Fibroblast of lung (primary cell): ENCODE measurements at places on chromosomes 12 and 14. TPM values are rescaled to one million over a fixed set of nuclear protein-coding genes. Genes with fewer than 3 reads are reported as not detected.

RNF212B gene
- total RNA-seq = not detected in 2 replicates

GRCh38 chr12:62977418-62977817 is 42.5 kb upstream of the PPM1H start:
- peak; percentile 29 for DNase-seq

DNA sequence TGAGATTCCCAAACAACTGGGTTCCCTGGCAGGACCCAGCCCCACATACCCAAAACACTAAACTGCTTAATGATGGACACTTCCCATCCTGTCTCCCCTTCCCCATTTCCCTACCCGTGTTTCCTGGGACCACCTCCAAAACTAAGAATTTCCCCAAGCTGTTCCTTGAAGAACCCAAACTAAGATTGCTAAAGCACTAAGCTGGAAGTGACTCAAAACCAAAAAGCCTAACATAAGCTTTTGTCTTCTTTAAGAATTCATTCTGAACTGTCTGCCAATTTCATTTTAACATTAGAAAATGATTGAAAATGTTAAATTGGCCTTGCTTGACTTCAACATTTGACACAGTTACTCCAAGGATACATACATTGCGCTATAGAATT is 29.5 kb upstream of the STAB2 start:
- no peak for DNase-seq

DNA sequence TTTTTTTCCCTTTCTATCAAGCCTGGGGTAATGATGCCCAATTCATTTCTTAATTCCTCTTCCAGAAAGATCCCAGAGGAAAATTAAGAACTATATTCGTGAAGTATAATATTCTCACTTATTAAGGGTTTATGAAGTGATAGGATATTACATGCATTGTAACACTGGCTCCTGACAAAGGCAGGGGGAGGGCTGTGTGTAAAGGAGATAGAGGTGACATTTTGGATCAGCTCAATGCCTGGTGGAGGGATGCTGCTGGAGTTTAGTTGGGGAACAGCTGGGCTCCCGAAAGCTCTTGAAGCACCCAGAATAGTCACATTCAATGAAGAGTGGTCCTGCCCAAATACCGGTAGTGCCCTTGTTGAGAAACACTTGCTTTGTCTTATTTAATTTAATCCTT is 774 bp downstream of the SERPINA11 start:
- no peak for DNase-seq

DNA sequence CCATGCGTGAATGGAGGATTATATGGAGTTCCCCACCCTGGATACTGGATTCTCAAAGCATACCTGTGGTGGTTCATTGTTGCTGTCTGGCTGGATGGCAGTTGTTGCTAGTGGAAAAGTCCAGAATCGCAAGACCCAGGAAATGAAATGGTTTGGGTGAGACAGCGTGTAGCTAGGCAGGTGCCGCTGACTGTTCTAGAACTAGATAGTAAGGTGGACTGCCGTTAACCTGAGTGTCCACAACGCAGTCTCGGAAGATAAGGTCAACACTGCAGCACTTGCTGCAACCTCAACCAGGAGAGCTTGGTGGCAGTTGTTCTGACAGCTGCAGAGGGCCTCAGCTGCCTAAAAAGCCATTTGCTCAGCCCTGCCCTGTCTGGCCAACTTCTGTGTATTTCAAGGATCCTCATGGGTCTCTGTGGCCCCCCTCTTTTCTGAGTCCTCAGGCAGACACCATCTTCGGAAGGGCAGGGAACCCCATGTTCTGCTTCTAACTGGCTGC is 15.5 kb upstream of the IRF2BPL start:
- peak; percentile 20 for DNase-seq

DNA sequence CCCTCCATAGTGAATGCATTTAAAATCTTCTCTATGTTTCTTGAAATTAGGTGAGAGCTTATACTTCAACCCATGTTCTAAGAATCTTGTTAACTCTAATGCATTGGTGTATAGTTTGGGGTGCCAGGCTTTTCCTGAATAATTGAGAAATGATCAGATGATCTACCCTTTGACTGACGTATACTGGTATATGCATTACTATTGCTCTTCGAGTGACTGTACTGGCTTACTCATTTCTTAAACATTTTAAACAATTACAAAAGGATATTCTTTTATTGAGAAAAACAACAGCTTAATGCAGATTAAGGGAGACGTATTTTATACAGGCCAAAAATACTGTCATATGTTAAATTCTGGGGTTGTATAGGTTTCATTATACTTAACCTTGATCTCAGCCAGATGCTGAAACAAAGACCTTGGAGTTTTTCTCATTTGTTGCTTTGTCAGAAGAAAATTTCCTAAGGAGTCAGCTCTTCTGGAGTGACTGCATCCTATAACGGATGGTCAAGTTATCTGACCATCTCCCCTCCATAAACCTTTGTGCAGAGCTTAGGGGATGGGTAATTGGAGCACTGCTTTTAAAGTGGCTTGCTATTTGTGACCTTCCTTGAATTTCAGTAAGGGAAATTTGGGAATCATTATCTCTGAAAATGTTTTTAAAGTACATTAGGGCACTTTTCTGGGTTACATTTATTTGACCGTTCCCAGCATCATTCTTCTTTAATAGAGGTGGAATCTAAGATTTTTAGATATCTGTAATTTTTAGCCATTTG is 507.6 kb downstream of the PCNX1 start:
- peak; percentile 69 for DNase-seq

DNA sequence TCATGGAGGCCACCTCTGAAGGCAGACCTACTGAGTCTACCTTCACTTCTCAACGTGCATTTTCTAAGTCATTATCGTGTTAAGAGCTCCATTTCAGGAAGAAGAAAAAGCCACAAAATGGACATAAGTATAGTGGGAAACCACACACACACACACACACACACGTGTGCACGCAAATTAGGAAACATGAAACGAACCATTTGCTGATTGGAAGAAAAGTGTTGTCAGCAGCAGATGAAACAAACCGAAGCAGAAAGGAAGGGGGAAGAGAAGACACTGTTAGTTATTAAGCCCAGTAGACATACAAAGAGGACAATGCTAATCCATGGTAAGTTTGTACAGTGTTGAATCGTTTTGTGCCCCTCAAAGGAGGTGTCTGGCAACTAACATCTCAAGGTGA is 9.9 kb upstream of the VPS33A start:
- no peak for DNase-seq

C3AR1 gene
- total RNA-seq = 0.17 TPM in 1 of 2 replicates, not detected in the other

DNA sequence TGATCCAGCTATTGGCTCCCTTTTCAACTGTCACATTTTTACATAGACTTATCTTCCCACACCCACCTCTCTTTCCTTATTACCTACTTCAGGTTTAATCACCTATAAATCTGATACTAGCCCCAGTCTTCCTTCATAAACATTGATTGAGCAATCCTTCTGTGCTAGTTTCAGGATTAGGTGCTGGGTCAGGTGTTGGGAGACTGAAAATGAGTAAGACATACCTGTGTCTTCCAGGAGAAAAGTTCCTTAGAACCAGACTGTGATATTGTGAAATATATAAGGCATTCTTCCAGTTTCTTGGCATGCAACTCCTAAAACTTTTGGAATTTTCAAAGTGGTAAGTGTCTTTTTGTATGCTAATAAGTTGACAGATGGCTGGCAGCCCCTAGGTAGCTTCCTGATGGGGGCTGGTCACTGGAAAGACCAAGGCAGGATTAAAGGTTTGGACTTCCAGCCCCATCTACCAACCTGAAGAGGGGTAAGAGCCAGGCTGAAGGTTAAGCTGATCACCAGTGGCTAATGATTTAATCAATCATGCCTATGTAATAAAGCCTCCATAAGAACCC is 4.6 kb downstream of the ANO6 start:
- peak; percentile 17 for DNase-seq

DNA sequence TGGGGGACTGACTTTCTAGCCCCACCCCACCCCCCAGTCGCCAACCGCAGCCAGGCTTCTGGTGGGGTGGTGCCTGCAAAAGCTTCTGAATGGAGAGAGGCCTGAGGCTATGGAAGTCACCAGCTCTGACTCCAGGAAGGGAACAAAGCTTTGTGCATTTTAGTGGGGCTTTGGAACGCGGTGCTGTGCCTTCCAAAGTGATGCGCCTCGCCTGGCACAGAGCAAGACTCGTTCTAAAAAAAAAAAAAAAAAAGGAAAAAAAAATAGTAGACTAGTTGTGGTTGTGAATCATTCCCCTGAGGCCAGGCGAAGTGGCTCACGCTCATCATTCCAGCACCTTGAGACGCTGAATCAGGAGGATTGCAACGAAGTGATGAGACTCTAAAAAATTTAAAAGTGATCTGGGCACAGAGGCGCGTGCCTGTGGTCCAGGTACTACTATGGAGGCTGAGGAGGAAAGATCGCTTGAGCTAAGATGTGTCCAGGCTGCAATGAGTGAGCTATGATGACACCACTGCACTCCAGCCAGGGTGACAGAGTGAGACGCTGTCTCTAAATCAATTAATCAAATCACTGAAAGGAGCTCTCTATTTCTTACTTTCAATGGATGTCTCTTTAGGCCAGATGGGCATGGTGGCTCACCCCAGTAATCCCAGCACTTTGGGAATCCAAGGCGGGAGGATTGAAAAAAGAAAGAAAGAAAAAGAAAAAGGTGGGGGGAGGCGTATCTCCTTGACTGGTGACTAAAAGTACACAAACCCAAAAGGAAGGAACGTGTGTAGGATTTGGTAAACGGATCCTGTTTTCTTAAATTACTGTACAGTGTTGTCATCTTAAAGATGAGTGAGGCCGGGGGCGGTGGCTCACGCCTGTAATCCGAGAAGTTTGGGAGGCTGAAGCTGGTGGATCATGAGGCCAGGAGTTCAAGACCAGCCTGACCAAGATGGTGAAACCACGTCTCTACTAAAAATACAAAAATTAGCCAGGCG is 259.6 kb upstream of the ALG10B start:
- DNase-seq = no peak

GRCh38 chr14:43476822-43477221 is 1030.3 kb downstream of the FSCB start:
- no peak for DNase-seq

GTF2A1 gene
- 25.2 and 32.7 TPM in 2 replicates for total RNA-seq

KRT78 gene
- not detected in 2 replicates for total RNA-seq

GRCh38 chr14:78314484-78314883 is 144.3 kb downstream of the NRXN3 start:
- no peak for DNase-seq

AHNAK2 gene
- total RNA-seq = 47.8 and 106 TPM in 2 replicates

DNA sequence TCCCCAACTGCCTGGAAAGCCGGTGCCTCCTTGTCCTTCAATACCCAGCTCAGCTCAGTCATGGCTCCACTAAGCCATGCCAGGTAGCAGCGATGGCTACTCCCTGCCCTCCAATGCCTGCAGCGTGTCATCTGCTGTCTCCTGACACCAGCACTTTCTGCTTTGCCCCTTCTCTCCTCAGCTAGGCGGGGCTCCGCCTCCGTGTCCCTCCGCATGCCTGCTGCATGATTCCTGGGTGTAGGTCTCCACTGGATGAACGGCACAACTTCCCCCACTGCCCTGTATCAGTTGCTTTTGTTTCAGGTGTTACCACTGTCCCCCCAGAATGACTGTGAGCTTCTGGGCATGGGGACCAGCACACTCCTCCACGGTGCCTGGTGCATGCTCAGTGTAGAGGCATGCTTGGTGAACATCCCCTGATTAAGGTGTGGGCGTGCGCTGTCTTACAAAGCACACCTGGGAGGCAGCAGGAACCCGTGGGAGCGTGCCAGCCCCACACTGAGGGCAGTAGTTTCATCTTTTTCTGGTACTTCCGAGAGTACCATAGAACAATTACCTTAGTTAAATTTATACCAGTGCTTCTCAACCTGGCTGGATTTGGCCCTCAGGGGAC is 179.4 kb upstream of the PRMT8 start:
- no peak for DNase-seq

GRCh38 chr14:100082723-100083122 is 17.5 kb downstream of the EVL start:
- no peak for DNase-seq
